ENCODE measurements at places on chromosomes 2 and 18. TPM values are rescaled to one million over a fixed set of nuclear protein-coding genes. Genes with fewer than 3 reads are reported as not detected.

VWC2L gene
- 0.23 TPM for total RNA-seq

ARHGAP25 gene
- 3.0 TPM for total RNA-seq

SULT1C2 gene
- 0.19 TPM for total RNA-seq

CFC1 gene
- not detected for total RNA-seq

RAPH1 gene
- 25.7 TPM for total RNA-seq

ETAA1 gene
- 18.8 TPM for total RNA-seq

ANKRD62 gene
- total RNA-seq: not detected

PLGLB2 gene
- 2.2 TPM for total RNA-seq

BOLA3 gene
- total RNA-seq: 36.9 TPM

DPP4 gene
- 1.6 TPM for total RNA-seq

AQP12A gene
- not detected for total RNA-seq

KANSL1L gene
- 18.3 TPM for total RNA-seq

ST6GAL2 gene
- 9.7 TPM for total RNA-seq

DARS1 gene
- 73.8 TPM for total RNA-seq

DNAH6 gene
- total RNA-seq: 2.8 TPM
